Activated T-cell treated with anti-CD3 and anti-CD28 coated beads, Interleukin-2, amount 50 U/mL, for 24 hours (primary cell): ENCODE measurements at places on chromosomes 7 and 10.

GRCh38 chr7:133688483-133689239 lies 435.8 kb downstream of the EXOC4 start:
- DNase-seq: no peak
- no peaks in the 10 kb centered on the region for H3K27me3 ChIP-seq
- peaks cover 8% of the 10 kb centered on the region for H3K36me3 ChIP-seq
- no peak overlapping the region for H3K4me3 ChIP-seq

GRCh38 chr7:49780953-49781352 lies 7.5 kb downstream of the VWC2 start:
- H3K36me3 ChIP-seq: no peaks in the 10 kb centered on the region
- DNase-seq: no peak
- H3K4me1 ChIP-seq: no peaks in the 10 kb centered on the region

GRCh38 chr7:44327981-44328380 lies 2.6 kb upstream of the CAMK2B start:
- H3K27me3 ChIP-seq: peaks cover 33% of the 10 kb centered on the region
- H3K4me1 ChIP-seq: peaks cover 7% of the 10 kb centered on the region
- no peak overlapping the region for H3K27ac ChIP-seq
- no peak overlapping the region for H3K4me3 ChIP-seq

DNA sequence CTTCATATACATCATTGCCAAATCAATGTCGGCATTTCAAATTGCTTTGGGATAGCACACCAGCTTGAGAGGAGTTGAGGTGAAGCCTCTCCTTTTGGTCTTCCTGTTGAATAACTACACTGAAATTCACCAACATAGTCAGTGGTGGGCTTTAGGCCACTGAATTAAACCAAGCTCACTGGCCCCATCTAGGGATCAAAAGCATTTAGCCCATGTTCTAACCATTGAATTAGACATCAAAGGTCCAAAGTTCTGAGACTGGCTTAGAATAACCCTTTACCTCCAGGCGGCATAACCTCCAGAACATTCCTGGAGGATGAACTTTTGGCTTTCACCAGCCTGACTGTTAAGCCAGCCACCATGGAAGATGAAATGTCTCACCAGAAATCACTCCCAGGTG lies 54.6 kb downstream of the BPGM start:
- H3K27me3 ChIP-seq: no peaks in the 10 kb centered on the region
- no peak overlapping the region for H3K4me3 ChIP-seq
- H3K4me1 ChIP-seq: no peaks in the 10 kb centered on the region
- no peak for DNase-seq
- H3K36me3 ChIP-seq: no peaks in the 10 kb centered on the region

DNA sequence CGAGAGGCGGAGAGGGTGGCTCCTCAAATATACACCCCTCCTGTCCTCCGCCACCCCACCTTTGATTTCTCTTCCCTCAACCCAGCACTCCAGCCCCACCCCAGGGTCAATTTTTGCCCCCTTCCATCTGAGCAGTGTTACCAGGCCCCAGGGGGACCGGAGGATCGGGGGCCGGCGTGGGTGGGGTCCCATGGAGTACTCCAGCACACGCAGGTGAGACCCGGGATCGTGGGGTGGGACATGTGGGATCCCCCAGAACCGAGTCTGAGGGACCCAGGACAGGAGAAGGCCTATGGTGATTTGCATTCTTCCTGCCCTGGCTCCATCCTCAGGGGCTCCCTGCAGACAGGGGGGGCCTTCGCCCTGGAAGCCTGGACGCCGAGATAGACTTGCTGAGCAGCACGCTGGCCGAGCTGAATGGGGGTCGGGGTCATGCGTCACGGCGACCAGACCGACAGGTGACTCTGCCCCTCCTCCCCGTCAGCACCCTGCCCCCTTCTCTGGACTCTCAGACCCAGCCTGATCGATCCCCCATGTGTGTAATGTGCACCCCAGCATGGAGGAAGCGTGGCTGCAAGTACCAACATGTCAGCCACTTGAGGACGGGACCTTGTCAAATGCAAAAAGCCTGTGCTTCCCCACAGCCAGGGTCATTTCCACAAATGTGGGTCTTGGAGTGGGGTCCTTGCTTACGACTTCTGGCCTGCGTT lies 744 bp downstream of the TRIP6 start:
- no peak for DNase-seq
- H3K4me1 ChIP-seq: peaks cover 28% of the 10 kb centered on the region
- H3K36me3 ChIP-seq: peaks cover 68% of the 10 kb centered on the region

DNA sequence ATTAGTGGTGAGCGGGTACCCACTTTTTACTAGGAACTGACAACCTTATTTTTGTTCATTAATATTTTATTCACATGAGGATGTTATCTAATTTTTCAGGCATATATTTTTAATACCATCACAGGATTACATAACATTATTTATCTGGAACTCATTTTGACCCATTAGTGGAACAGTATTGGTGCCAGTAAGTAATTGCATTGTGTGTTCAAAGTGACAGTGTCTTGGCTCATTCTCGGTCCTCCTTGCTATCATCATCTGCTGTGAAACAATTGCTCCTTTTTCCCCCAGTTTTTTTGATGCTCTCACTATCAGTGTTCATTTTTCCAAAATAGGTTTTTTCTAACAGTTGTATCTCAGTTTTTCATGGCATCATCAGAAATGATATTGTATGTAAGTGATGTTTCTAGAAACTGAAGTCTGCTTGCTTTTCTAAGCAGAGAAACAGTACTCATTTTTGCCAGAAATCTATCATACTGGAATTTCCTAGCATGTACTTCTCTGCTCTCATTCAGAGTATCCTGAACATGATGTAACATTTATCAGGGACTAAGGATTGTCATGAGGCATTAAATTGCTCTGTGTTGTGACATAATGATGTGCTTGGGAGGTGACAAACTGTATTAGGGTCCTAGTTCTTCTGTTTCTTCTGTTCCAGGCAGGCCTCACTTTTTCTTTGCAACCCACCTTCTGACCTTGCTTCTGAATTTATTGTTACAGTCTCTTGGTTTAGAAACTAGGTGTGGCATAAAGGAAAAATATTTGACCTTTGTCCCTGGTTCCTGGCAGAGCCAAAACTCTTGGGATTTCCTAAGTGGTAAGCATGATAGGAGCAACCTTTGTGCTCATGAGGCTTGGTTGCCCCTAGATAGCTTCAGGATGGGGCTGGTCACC lies 4.2 kb downstream of the NUB1 start:
- H3K36me3 ChIP-seq: peaks cover 50% of the 10 kb centered on the region
- peaks cover 58% of the 10 kb centered on the region for H3K4me1 ChIP-seq
- H3K27me3 ChIP-seq: no peaks in the 10 kb centered on the region
- DNase-seq: no peak
- H3K4me3 ChIP-seq: no peak overlapping the region
- H3K27ac ChIP-seq: peak overlapping the region; percentile 86

- peaks cover 2% of the 10 kb centered on the region for H3K4me1 ChIP-seq
- H3K36me3 ChIP-seq: no peaks in the 10 kb centered on the region
- no peak overlapping the region for H3K27ac ChIP-seq
- DNase-seq: no peak
- H3K27me3 ChIP-seq: no peaks in the 10 kb centered on the region
- no peak overlapping the region for H3K4me3 ChIP-seq
These were observed 108.4 kb downstream of the KLF6 start for GRCh38 chr10:3676564-3676963.

DNA sequence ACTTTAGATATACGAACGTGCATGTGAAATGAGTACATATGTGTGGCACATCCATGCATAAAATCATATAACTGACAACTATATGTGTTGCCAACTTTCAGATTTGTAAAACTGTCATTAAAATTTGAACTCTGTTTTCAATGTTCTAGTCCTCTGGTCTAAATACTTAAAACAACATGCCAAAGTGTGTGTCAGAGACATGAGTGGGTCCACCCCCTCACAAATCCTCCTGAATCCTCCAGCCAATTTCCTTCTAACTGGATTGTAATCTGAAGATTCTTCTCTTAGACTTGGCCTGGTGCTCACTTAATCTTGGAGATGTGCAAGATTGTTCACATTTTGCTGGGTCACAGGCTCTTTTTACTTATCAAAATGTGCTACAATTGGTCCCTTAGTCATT lies 184.1 kb downstream of the RELN start:
- H3K27me3 ChIP-seq: no peaks in the 10 kb centered on the region
- DNase-seq: no peak
- no peak overlapping the region for H3K27ac ChIP-seq
- H3K4me1 ChIP-seq: peaks cover 13% of the 10 kb centered on the region

GRCh38 chr10:73043766-73044377 lies 52.8 kb downstream of the P4HA1 start:
- H3K4me1 ChIP-seq: peaks cover 5% of the 10 kb centered on the region
- H3K27ac ChIP-seq: no peak overlapping the region
- H3K4me3 ChIP-seq: no peak overlapping the region

DNA sequence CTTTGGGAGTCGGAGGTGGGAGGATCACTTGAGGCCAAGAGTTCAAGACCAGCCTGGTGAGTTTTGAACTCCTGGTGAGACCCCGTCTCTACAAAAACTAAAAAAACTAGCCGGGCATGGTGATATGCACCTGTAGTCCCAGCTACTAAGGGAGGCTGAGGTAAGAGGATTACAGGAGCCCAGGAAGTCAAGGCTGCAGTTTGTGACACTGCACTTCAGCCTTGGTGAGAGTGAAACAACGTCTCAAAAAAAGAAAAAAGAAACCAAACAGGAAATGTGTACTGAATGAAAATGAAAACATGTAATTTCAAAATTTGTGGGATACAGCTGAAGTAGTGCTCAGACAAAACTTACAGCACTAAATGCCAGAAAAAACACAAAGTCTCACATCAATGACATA lies 7.6 kb downstream of the ARHGAP12 start:
- peaks cover 74% of the 10 kb centered on the region for H3K4me1 ChIP-seq
- DNase-seq: no peak
- H3K27me3 ChIP-seq: no peaks in the 10 kb centered on the region
- H3K4me3 ChIP-seq: peak overlapping the region; percentile 47

GRCh38 chr10:130587718-130588117 lies 451.5 kb downstream of the GLRX3 start:
- H3K4me3 ChIP-seq: no peak overlapping the region
- no peaks in the 10 kb centered on the region for H3K4me1 ChIP-seq
- DNase-seq: no peak

DNA sequence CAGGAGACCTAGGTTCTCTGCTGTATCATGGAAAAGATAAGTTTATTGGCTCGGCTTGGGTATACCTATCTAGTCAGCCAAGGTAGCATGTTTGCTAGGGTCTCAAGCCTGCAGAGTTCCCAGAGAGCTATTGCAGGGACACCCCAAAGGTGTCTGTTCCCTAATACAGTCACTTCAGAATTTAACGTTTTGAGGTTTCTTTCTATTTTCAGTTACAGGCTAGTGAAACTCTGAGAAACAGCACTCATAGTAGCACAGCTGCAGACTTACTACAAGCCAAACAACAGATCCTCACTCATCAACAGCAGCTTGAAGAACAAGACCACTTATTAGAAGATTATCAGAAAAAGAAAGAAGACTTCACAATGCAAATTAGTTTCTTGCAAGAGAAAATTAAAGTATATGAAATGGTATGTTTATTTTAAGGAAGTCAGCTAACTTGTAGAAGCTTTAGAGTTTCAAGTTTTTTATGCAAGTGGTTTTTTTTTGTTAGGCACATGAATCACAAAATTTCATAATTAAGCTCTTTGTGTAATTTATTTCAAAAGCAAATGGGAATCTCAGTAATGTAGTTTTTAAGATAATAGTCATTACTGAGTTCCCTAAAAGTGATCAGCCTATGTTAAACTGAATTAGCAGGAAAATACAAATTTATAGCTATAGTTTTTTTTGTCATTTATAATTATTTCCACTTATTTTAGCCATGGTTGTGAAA lies 54.9 kb downstream of the AKAP9 start:
- H3K36me3 ChIP-seq: peaks cover 75% of the 10 kb centered on the region
- no peak for DNase-seq

GRCh38 chr10:13417459-13418126 lies 69.5 kb upstream of the SEPHS1 start:
- H3K27me3 ChIP-seq: peaks cover 3% of the 10 kb centered on the region
- no peaks in the 10 kb centered on the region for H3K4me1 ChIP-seq
- no peaks in the 10 kb centered on the region for H3K36me3 ChIP-seq
- H3K4me3 ChIP-seq: no peak overlapping the region
- no peak for DNase-seq

DNA sequence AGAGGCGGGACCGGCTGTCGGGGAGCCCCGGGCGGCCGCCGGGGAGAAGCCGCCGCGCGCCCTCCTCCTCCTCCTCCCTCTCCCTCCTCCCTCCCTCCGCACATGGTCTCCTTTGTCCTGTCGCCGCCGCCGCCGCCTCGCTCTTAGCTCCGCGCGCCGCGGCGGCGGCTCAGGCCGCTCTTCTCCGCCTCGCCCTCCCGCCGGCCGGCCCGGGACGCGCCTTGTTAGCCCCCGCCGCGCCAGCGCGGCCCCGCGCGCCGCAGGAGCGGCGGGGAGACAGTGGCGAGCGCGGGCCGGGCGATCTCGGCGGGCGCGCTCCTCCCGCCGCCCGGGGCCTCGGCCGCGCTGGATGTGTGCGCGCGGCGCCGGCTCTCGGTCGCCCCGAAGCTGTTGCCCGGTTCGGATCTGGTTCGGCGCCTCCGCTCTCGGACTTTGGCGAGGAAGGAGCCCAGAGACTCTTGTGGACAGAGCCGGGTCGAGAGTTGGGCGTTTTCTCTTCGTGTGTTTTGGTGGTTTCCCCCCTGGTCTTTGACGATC lies 437.4 kb upstream of the GALNT17 start:
- H3K27me3 ChIP-seq: peaks cover 56% of the 10 kb centered on the region
- H3K36me3 ChIP-seq: peaks cover 3% of the 10 kb centered on the region
- H3K27ac ChIP-seq: peak overlapping the region; percentile 52
- DNase-seq: peak; percentile 46

DNA sequence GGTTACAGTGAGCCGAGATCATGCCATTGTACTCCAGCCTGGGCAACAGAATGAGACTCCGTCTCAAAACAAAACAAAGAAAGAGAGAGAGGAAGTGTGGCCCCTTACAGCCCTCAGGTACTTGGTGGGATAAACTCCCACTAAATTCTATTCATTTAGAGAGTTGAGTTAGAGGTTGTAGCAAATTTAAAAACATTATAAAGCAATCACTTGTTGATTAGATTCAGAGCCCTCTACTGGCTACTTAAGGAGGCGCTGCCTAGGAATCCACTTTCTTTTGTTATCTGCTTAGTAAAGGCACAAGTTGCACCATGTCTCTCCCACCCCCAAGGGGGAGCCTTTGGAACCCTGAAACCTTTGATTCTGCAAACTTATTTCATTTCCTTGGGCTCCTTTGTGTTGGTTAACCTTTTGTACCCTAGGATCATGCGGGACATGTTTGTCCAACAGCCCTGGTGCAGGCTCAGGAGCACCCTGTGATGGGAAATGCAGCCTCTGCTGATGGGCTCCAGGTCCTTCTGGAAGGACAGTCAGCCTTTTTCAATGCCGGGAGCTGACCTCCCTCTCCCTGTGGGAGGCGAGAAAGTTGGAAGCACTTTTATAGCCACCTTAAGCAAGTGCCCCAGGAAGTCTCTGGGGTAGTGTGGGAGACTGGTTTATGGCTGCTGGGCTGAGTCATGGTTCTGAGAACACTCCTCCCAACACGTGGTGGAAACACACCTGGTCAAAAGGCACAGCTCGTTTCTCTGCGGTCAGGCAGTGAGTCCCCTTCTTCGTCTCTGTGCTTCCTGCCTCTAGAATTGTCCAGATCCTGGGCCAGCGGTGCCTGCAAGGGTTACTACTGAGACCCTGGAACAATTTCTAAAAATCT lies 2.3 kb downstream of the HKDC1 start:
- peak; percentile 77 for DNase-seq
- peaks cover 39% of the 10 kb centered on the region for H3K4me1 ChIP-seq
- no peaks in the 10 kb centered on the region for H3K36me3 ChIP-seq
- no peaks in the 10 kb centered on the region for H3K27me3 ChIP-seq
